ENCODE measurements at places on chromosomes 7 and 10. TPM values are rescaled to one million over a fixed set of nuclear protein-coding genes. Genes with fewer than 3 reads are reported as not detected.

Gene CASP7
- polyA plus RNA-seq = 77.9 TPM

Gene FOXI2
- 0.15 TPM for polyA plus RNA-seq

Gene HEPACAM2
- polyA plus RNA-seq = 0.83 TPM

Gene ABCC2
- 1.2 TPM for polyA plus RNA-seq

- peak overlapping the region; percentile 74 for H3K27ac ChIP-seq
- DNase-seq = peak; percentile 91
- H3K36me3 ChIP-seq = no peaks in the 10 kb centered on the region
- no peaks in the 10 kb centered on the region for H3K27me3 ChIP-seq
Observed at GRCh38 chr10:17023386-17024298, 106.0 kb downstream of the CUBN start.

DNA sequence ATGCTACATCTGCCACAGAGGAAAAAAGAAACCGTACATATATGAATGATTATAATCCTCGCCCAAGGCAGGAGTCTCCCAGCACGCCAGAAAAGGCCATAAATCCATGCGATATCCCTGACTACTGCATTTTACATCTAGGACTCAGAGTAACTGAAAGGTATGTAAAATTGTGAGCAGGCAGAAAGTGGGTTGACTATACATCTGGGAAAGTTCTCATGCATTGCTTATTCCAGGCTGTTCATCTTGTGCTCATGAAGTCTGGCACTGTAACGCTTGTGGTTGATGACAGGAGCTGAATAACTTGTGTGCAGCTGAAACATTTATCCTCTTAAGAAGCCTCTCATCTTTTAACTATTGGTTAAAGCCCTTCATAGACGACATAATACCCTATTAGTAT, 193.4 kb upstream of the STEAP4 start:
- H3K36me3 ChIP-seq = no peaks in the 10 kb centered on the region
- H3K4me1 ChIP-seq = no peaks in the 10 kb centered on the region
- no peaks in the 10 kb centered on the region for H3K27me3 ChIP-seq
- DNase-seq = no peak
- no peak overlapping the region for H3K27ac ChIP-seq

GRCh38 chr10:70657041-70657440, 15.3 kb upstream of the ADAMTS14 start:
- H3K4me1 ChIP-seq = no peaks in the 10 kb centered on the region
- H3K4me3 ChIP-seq = no peak overlapping the region
- no peak overlapping the region for H3K27ac ChIP-seq
- no peaks in the 10 kb centered on the region for H3K36me3 ChIP-seq
- H3K27me3 ChIP-seq = peaks cover 8% of the 10 kb centered on the region

DNA sequence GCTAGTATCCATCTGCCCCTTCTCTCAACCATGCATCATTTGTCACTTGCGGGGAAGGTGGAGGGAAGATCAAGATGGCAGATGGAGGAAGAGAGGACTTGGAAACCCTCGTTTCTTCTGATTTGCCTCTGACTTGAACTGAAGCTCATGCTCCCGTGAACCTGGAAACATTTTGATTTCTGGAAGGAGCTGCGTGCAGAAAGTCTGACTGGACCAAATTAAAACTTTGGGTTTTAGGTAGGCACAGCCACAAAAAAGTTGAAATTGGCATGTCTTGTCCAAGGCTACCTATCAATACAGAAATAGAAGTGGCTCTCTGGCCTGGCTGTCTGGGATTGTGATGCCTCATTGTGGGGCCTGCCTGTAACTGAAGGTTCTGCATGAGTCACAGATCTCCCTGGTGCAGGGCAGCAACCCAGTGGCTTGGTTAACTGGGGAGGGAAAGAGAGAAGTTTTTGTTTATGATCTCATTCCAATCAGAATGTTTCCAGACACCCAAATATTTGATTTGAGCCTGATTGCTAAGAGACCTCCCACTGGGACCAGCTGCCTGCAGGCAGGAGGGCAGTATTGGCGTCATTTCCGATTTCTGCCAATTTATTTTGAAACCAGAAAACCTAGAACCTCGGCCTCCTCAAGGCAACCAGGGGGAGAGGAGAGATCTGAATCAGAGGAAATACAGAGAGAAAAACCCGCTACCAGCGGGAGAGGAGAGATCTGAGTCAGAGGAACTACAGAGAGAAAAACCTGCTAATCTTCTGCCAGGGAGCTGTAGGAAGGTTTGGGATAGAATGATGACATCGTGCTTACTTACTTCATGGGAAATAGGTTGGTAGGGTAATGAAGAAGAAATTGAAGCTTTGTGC, 363.6 kb downstream of the ANKRD30A start:
- H3K27me3 ChIP-seq = no peaks in the 10 kb centered on the region
- no peak overlapping the region for H3K4me3 ChIP-seq
- H3K4me1 ChIP-seq = no peaks in the 10 kb centered on the region
- DNase-seq = no peak
- no peak overlapping the region for H3K27ac ChIP-seq

- peaks cover 19% of the 10 kb centered on the region for H3K36me3 ChIP-seq
- peak; percentile 20 for DNase-seq
- no peak overlapping the region for H3K27ac ChIP-seq
- peaks cover 3% of the 10 kb centered on the region for H3K4me1 ChIP-seq
Observed at GRCh38 chr10:121753726-121754476, 155.7 kb upstream of the FGFR2 start.

GRCh38 chr10:21624951-21625350, 90.9 kb downstream of the MLLT10 start:
- H3K27ac ChIP-seq = no peak overlapping the region
- no peaks in the 10 kb centered on the region for H3K27me3 ChIP-seq
- H3K4me1 ChIP-seq = peaks cover 6% of the 10 kb centered on the region
- H3K4me3 ChIP-seq = no peak overlapping the region

Gene ITPRID1
- not detected for polyA plus RNA-seq

GRCh38 chr7:129271500-129272355, 46.9 kb downstream of the AHCYL2 start:
- H3K4me1 ChIP-seq = no peaks in the 10 kb centered on the region
- H3K27ac ChIP-seq = no peak overlapping the region
- no peak overlapping the region for H3K4me3 ChIP-seq
- DNase-seq = peak; percentile 39
- H3K27me3 ChIP-seq = no peaks in the 10 kb centered on the region
- H3K36me3 ChIP-seq = peaks cover 12% of the 10 kb centered on the region

DNA sequence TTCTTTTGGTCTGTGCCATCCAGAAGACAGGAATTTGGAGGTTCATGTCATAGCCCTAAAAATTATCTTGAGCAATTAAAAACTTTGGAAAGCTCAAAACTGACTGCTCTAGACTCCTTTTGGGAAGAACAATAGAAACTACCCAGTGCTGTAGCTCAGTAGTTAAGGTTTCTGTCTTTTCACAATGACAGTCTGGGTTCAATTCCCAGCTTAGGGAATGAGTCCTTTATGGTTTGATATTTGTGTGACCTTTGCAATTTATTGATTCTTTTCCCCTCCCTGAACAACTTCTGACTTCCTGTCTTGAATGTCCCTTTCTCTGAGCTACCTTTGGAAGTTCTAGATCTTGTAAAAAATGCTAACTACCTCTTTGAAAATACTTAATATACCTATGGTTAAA, 603.3 kb upstream of the IGFBP3 start:
- no peak overlapping the region for H3K4me3 ChIP-seq
- H3K27me3 ChIP-seq = no peaks in the 10 kb centered on the region
- H3K4me1 ChIP-seq = no peaks in the 10 kb centered on the region
- DNase-seq = no peak
- H3K36me3 ChIP-seq = no peaks in the 10 kb centered on the region
- H3K27ac ChIP-seq = no peak overlapping the region

Gene TCF7L2
- 11.5 TPM for polyA plus RNA-seq

Gene DDC
- polyA plus RNA-seq = 2.2 TPM

DNA sequence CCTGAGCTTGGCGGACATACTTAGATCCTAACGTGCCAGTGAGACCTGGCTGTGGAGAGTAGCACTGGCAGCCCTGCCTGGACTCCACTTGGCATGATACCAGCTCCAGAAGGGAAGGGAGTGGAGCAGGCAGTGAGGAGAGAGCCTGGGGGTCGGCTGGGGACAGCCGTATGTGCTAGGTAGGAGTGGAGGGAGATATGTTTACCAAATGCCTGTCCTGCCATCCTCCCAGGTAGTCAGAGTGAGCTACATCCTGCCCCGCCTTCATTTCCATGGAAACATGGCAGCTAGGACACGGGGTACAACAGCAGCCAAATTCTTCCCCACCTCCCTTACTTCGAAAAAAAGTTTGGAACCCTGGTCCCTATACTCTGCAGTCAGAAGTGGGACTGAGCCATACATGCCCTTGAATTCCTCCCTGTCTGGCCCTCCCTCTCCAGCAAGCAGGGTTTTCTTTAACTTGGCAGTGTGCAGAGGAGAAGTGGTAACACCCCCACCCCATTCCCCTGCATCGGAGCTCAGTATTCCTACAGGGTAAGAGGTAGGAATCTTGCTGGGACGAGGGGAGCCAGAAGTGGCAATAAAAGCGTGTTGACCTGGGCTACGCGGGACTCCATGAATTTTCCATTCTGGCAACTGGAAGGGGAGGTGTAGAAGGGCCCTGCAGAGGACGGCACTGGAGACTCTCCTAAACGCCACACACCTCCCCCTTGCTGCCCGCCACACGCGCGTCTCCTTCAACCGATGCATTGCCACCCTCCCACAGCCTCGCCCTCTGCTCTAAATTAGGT, 20.0 kb upstream of the SMO start:
- peak overlapping the region; percentile 61 for H3K4me3 ChIP-seq
- H3K27me3 ChIP-seq = no peaks in the 10 kb centered on the region
- no peak overlapping the region for H3K27ac ChIP-seq

- no peak for DNase-seq
- no peaks in the 10 kb centered on the region for H3K27me3 ChIP-seq
- no peak overlapping the region for H3K27ac ChIP-seq
- H3K4me3 ChIP-seq = no peak overlapping the region
- H3K36me3 ChIP-seq = no peaks in the 10 kb centered on the region
- H3K4me1 ChIP-seq = peaks cover 3% of the 10 kb centered on the region
Observed at GRCh38 chr7:123784263-123784662, 35.5 kb upstream of the WASL start.

Gene HOGA1
- not detected for polyA plus RNA-seq

Gene RALA
- polyA plus RNA-seq = 26.6 TPM

DNA sequence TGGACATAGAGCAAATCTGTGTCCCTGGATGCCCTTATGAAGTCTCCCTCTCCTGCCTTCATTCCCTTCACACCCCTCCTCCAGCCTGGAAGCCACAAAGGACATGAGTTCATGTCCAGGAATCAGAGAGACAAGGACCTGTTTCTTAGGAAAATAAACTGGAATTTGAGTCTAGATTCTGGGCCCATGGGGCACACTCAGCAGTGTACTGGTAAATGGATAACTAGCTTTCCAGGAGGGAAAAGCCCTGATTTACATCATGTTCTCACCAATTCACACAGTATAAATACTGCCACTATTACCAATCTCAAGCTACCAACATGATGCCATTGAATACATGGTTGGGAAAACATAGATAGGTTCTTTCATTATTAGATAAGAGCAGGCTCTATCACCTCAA, 9.9 kb downstream of the FAM237B start:
- DNase-seq = no peak
- no peaks in the 10 kb centered on the region for H3K27me3 ChIP-seq
- H3K36me3 ChIP-seq = peaks cover 8% of the 10 kb centered on the region
- no peak overlapping the region for H3K27ac ChIP-seq
- no peak overlapping the region for H3K4me3 ChIP-seq

DNA sequence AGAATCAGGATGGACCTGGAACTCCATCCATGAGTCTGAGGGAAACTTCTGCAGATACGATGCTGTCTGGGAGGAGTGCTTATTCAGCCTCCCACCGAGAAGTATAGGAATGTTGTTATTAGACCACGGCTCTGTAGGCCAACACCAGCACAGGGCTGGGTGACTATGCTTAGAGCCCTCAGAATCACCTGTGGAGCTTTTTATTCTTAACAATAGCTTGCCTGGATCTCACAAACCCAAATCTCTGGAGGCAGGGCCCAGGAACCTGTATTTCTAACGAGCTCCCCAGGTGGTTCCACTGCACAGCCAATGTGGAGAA, 55.6 kb upstream of the ARID5B start:
- no peaks in the 10 kb centered on the region for H3K36me3 ChIP-seq
- H3K4me3 ChIP-seq = no peak overlapping the region
- H3K4me1 ChIP-seq = peaks cover 25% of the 10 kb centered on the region
- no peak for DNase-seq

- no peak overlapping the region for H3K27ac ChIP-seq
- no peak overlapping the region for H3K4me3 ChIP-seq
- H3K4me1 ChIP-seq = no peaks in the 10 kb centered on the region
Observed at GRCh38 chr7:33217595-33217994, 88.2 kb downstream of the BBS9 start.

DNA sequence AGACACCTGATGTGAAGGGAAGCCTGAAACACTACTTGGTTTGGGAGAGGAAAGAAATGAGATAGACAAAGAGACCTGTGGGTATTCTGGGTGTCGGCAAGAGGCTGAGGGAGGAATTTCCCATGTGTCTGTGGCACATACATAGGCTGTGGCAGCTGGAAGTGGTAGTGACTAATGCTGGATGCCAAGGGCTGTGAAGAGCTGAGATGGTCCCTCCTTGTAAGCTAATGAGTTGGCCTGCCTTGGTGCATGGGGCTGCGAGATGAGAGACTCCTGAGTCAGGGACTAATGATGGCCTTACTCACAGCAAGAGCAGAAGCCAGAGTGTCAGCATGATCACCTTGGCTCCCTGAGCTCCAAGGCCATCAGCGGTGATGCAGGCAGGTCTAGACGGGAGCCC, 119.0 kb upstream of the EEPD1 start:
- no peak overlapping the region for H3K27ac ChIP-seq
- H3K36me3 ChIP-seq = no peaks in the 10 kb centered on the region
- H3K27me3 ChIP-seq = no peaks in the 10 kb centered on the region
- H3K4me1 ChIP-seq = peaks cover 9% of the 10 kb centered on the region
- no peak for DNase-seq
- H3K4me3 ChIP-seq = no peak overlapping the region

Gene CLDN4
- polyA plus RNA-seq = 36.1 TPM

Gene ADAM8
- 3.6 TPM for polyA plus RNA-seq

DNA sequence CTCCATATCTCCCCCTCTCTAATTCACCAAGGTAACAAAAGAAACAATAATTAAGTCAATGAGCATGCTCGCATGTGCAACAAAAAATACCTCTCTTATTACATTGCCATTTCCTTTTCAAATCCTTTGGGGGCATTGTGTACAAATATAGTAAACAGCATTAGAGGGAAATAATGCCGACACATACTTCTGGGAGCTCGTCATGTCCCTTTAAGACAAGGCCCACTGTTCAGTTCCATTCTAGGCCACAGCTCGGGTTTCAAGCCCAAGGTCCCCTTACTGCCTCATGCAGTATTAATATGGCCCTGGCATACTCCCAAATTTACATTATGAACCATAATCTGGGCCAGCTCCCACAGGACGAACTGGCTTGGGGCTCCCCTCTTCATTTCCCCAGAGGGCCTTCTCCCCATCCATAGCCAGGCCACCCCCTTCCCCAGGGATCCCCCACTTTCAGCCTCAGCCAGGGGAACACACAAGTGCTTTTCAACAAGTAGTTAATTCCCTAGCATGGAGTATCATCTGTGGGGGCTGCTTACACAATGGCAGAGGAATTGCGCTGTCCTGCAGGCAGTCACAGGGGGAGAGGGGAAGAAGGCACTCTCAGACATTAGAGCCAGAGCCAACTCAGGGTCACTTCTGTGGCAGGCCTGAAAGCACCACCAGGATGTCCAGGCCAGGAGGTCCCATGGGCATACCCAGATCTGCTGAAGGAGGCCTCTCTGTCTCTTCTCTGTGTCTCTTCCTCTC, 110.6 kb downstream of the KCNMA1 start:
- peaks cover 27% of the 10 kb centered on the region for H3K4me1 ChIP-seq
- no peaks in the 10 kb centered on the region for H3K27me3 ChIP-seq

GRCh38 chr10:69495666-69496065, 44.4 kb downstream of the TSPAN15 start:
- peak overlapping the region; percentile 4 for H3K27ac ChIP-seq
- peaks cover 50% of the 10 kb centered on the region for H3K36me3 ChIP-seq
- no peak for DNase-seq
- H3K4me3 ChIP-seq = no peak overlapping the region
- no peaks in the 10 kb centered on the region for H3K27me3 ChIP-seq
- peaks cover 88% of the 10 kb centered on the region for H3K4me1 ChIP-seq

Gene SPDYE6
- polyA plus RNA-seq = not detected

All from stomach (tissue), 19 donors.